GM06990 (cell line): ENCODE measurements at places on chromosomes 6 and 20.
A peak's percentile ranks its signal among the peaks of the same experiment; 100 is the strongest.

DNA sequence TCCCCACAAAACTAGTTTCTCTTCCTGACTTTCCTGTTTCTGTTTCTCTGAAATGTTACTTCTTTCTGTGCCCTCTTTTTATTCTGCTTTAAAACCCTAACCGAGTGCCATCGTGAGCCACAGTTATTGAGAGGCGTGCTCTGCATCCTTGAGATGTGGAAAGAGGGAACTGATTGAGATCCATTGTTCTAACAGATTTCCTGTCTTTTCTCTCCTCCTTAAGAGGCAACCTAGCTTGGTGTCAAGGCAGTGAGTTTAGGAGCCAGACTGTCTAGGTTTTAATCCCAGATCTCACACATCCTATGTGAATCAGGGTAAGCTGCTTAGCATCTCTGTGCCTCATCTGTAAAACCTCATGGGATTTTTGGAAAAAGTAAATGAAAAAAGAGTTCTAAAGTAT lies 57.5 kb downstream of the SNX9 start:
- DNase-seq: no peak

DNA sequence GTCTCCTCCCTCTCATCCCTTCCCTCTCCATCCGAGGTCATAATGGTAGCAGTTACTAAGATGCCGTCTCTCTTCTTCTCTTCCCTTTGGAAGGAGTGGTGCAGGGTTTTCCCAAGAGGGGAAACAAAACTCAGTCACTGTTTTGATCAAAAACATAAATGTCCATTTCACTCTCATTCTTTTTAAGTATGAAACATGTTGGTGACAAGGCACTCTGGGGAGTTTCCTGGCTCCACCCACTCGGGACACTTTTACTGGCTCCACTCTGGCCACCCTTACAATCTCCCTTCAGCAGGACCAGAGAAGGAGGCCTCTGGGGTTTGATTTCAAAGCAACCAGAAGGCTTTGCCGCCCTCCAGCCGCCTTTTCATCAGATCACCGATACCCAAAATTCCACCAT lies 57.0 kb downstream of the FGD2 start:
- no peak for DNase-seq

DNA sequence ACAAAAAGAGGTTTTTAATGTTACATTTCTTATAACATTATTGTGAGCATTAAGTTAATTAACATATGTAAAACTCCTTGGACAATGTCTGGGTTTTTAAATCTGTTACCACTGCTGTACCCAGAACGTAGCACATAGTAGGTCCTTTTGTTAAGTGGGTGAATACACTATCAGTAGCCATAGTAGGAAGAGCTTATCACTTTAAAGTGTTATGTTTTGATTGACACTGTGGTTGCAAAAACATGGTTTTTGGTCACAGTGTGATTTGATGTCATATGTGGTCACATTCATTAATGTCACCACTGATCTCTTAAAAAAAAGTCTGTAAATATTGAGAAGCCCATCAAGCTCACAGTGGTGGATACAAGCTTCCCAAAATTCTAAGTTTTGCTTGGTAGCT lies 160.7 kb downstream of the PLCB1 start:
- no peak for DNase-seq

DNA sequence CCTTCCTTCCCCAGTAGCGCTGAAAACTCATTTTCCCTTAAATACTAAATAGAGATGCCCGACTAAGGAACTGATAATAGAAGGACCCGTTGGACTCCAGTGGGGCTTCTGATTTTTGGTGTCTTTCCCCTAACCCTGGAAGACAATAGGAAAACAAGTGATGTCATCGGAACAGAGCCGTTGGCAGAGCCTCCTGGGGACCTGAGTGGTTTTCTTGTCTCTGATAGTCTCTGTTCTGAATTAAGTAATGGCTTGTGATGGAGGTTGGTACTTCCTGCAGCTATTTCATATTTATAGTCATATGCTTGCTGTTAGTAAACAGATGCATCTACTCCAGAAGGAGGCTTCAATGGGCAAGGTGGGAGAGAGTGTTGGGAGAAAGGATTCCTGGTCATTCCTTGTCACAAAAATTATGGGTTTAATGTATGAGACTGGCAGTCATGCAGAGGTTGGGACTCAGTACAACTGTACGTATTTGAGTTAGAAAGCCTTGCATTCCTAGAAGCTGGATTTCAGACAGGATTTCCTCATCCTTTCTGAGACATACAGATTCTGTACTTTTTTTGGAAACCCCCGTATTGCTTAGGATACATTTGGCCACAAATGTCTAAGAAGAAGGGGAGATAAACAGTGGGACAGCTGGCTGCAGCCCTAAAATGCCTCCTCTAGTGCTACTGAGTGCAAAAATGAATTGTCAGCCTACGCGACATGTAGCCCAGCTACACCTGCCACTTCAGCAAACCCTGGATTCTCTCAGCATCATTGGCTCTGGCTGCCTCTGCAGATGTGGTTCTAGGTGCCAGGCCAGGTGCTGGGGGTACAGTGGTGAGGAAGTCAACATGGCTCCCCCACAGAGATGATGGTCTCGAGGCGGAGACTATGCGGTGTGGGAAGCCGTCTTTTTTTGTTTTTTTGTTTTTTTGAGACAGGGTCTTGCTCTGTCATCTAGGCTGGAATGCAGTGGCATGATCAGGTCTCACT lies 38.1 kb downstream of the CDS2 start:
- no peak for DNase-seq

- DNase-seq: no peak
These were observed 10.9 kb upstream of the ADGRF4 start for GRCh38 chr6:47687432-47687831.

- DNase-seq: no peak
These were observed 59.1 kb upstream of the OGFRL1 start for GRCh38 chr6:71229477-71229876.

DNA sequence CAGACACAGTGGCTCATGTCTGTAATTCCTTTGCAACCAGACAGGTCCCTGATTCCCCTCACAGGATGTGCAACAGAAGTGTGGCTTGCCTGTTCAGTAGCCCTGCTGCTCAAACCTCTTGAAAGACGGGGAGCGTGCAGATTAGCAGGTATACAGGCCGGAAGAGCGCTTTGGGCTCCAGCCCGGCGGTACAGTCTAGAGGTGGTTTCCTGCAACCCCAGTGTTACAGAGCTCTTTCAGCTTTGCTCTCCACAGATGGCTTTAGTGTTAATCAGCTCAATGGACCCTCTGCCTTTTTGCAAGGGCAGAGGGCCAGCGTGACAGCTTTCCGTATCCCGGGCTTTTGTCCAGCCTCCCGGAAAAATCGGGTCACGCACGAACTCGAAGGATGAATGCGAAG lies 67.2 kb upstream of the TNFRSF21 start:
- DNase-seq: peak; percentile 25

GRCh38 chr6:117613920-117614560 lies 11.7 kb upstream of the GOPC start:
- DNase-seq: no peak

DNA sequence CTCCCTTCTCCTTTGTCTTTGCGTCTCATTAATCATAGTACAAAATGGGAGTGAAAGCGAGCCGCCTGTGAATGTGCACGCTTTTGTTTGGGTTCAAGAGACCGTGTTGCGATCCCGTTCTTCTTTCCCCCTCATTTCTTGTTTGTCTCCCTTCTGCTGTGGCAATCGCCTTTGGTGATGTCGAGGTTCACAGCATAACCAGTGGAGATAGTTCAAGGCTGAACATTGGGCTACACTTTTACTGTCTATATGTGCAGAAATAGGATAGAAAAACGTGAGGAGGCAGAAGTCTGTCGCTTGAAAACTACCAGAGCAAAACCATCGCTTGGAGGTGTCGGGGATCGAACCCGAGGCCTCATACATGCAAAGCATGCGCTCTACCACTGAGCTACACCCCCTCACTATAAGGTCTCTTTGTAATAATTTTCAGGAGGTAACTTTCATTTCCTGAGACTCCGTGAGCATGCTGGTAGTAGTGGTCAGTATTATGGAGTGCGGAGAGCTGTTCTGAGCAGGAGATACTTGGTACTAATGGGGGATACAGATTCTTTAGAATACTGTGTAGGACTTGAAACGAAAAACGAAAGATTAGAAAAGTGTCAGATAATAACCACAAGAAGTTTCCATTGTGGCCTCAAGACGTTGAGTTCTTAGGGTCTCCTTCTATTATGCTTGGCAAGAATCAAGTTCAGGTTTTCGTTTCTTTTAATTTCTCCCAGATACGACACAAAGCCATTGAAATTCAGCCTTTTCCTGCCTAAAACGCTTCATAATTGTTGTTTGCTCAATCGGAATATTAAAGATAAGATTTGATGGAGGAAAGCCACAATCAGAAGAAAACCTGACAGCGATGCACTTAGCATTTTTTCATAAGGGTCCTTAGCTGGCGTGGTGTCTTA lies 106.6 kb downstream of the TRIM27 start:
- DNase-seq: peak; percentile 56

- no peak for DNase-seq
These were observed 2.7 kb downstream of the MOCS1 start for GRCh38 chr6:39931607-39932006.

GRCh38 chr20:58613061-58613854 lies 37.8 kb upstream of the STX16 start:
- DNase-seq: no peak

DNA sequence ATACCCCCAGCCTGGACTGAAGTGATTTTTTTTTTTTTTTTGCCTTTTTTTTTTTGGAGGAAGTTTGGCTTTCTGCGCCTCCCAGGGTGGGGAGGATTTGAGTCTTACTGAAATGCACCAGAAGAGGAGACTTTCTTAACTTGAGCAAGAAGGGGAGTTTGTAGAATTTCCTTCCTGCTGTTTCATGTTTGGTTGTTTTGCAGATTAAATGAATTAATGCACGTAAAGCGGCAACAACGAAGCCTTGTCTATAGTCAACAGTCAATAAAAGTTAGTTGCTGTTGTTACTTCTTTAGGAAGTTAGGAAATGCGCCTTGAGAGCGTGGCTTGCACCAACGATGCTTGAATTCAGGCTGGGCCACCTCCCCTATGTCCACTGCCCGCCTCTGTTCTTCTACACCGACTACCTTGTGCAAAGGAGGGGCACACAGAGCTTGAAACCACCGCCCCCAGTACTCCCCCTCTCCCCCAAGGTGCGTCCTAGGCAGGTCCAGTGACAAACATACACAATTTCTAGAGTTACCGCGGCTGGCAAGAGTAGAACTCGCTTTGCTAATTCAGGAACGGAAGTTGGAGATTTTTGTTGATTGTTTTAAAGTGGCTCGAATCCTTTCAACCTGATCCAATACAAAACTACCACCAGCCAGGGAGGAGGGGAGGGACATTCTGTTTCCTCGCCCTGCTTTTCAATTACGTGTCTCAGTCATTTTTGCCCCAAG lies 830 bp upstream of the CYP24A1 start:
- no peak for DNase-seq

GRCh38 chr20:38941726-38942389 lies 15.6 kb downstream of the FAM83D start:
- no peak for DNase-seq

GRCh38 chr20:31578448-31579138 lies 26.5 kb upstream of the ID1 start:
- no peak for DNase-seq

DNA sequence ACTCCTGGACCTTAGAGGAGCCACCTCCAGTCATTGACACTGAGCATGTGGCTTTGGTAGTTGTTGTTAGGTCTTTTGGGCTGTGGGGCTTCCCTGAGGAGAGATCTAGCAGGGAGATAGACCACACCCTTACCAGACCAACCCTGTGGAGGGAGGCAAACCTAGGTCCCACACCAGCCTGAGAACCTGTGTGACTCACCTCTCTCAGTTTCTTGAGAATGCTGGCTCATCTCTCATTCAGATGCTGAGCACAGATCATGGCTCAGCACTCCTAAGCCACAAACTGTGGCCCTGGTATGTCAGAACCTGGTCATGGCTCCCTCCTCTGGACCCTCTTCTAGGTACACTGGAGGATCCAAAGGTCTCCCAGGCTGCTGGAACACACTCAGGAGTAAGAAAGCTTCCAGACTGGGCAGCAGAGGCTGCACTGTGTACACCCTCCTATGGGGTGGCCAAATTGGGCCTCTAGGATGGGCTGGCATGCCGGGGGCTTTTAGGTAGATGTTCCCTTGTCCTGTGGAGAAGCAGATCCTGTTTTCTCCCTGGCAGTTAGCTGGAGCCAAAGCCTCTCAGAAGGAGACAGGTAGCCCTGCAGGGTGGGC lies 1294.5 kb downstream of the KHDRBS2 start:
- no peak for DNase-seq

GRCh38 chr20:52191916-52192718 lies 538 bp upstream of the ZFP64 start:
- DNase-seq: peak; percentile 81

DNA sequence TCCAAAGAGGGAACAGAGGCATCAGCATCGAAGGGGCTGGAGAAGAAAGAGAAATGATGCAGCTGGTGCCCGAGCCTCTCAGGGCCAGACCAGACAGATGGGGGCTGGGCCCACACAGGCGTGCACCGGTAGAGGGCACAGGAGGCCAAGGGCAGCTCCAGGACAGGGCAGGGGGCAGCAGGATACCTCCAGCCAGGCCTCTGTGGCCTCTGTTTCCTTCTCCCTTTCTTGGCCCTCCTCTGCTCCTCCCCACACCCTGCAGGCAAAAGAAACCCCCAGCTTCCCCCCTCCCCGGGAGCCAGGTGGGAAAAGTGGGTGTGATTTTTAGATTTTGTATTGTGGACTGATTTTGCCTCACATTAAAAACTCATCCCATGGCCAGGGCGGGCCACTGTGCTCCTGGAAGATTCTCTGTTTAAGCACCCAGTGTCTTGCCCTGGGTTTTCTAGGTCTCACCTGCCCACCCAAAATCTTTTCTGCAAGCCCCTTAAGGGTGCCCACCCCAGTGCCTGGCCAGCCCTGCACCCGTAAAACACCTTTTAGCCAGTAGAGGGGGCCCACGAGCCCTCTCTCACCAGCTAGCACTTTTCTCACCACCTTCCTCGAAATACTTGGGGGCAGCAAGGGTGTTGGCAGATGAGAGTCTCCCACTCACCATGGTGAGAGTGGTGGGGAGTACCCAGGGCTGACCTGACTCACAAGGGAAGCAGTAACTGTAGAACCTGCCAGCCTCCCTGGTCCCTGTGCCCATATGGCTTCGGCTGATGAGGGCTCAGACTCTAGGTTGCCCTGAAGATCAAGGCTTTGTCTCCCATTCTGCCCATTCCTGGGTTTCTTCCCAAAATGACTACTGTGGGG lies 35.7 kb upstream of the ID1 start:
- DNase-seq: no peak

DNA sequence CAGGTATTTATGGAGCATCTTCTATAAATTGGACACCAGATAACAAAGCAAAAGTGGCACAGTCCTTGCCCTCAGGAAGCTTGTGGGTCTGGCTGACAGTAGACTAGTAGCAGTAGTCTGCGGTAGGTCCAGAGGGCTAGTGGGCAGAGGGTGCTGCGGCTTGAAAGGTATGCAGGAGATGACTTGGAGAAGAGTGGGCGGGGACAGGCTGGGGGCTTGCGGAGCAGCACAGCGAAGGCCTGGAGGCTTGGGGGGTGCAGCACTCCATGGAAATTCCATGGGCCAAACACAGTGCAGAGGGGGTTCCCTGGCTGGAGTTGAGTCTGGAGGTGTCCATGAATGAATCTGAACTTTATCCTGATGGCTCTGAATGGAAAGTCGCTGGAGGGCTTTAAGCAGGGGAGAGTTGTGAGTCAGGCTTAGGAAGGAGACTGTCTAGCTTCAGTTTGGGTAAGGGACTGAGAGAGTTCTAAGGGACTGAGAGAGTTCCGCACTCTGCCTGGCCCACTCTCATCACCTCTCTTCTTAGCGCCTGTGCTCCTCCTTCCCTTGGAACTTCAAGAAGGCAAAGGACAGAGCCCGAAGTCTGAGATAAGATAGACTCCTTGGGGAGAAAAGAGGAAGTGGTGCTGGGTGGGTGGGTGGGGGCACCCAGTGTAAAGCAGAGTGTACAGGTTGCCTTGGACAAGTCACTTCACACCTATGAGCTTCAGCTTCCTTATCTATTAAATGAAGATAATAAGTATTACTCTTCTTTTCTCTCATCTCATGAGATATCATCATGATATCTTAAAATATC lies 8.8 kb downstream of the PKIG start:
- DNase-seq: no peak
